LoVo (cell line): ENCODE measurements at places on chromosomes 2 and 18.

GRCh38 chr2:73078457-73079411 lies 7.2 kb upstream of the SFXN5 start:
- no peak for DNase-seq

DNA sequence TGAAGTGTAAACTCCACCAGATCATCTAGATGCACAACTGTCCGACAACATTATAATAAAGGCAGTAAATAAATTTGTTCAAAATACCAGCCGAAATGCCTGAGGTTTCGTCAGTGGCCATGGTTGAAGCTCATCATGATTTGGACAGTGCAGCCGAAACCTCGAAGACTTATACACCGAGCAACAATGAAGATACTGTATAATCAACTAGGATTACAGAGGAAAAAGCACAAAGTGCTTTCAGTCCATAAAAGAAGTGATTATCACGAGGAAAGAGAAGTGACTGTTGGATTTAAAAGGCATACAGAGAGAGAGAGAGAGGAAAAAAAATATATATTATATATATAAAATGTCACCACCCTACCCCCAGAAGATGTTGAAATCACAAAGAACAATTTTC lies 52.0 kb upstream of the GALNT3 start:
- no peak for DNase-seq

- DNase-seq, result no peak
Observed at GRCh38 chr2:234076451-234076850, 25.9 kb downstream of the SPP2 start.

DNA sequence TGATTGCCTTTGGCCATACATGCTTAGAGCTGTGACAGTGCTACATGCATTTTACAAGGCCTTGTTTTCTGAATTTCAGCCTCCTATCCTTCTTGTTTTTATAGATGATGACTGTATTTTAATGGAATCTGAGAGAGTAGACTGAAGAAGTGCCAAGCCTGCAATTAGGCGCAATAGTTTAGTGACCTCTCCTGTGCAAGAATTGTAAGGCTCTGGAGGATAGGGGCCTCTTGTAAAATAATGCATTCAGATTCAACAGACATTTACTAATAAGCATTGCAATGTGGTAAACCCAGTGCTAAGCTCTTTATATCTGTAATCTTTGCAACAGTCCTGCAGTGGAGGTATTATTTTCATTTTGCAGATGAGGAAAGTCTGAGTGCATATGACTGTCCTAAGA lies 105.5 kb downstream of the TDRD15 start:
- no peak for DNase-seq

GRCh38 chr2:167293943-167294775 lies 405.9 kb downstream of the XIRP2 start:
- no peak for DNase-seq

- DNase-seq, result no peak
Observed at GRCh38 chr18:35662293-35663062, 80.9 kb downstream of the GALNT1 start.

DNA sequence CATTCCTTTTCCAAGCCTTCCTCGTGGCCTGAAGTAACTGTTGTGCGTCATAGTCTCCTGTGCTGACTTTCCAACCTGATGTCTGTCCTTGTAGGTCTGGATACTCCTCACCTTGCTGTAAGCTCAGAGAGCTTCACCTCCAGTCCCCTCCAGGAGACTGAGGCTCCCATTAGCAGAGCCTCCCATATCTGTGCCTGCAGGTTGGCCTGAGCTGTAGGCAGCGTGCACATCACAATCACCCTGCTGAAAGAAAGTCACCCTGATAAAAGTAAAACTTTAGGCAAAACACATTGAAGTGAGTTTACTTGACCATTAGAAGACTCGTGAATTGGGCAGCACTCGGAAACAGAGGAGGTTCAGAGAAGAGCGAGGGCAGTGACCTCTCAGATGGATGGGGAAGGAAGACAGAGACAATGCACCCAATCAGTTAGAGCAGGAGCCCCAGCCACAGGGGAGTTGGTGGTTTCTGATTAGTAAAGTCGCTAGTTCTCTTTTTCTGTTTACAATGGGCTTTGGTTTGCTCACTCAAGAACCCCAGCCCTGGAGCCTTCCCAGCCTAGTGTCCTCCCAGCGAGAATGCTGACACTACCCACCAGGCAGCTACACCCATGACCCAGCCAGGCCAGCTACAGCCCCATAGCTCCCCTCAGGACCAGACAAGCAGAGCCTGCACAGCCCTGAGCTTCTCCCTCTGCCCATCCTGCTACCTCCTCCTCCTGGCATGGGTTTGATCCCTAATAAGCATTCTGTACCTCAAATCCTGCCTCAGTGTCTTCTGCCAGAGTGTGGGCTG lies 12.1 kb upstream of the TPO start:
- no peak for DNase-seq

DNA sequence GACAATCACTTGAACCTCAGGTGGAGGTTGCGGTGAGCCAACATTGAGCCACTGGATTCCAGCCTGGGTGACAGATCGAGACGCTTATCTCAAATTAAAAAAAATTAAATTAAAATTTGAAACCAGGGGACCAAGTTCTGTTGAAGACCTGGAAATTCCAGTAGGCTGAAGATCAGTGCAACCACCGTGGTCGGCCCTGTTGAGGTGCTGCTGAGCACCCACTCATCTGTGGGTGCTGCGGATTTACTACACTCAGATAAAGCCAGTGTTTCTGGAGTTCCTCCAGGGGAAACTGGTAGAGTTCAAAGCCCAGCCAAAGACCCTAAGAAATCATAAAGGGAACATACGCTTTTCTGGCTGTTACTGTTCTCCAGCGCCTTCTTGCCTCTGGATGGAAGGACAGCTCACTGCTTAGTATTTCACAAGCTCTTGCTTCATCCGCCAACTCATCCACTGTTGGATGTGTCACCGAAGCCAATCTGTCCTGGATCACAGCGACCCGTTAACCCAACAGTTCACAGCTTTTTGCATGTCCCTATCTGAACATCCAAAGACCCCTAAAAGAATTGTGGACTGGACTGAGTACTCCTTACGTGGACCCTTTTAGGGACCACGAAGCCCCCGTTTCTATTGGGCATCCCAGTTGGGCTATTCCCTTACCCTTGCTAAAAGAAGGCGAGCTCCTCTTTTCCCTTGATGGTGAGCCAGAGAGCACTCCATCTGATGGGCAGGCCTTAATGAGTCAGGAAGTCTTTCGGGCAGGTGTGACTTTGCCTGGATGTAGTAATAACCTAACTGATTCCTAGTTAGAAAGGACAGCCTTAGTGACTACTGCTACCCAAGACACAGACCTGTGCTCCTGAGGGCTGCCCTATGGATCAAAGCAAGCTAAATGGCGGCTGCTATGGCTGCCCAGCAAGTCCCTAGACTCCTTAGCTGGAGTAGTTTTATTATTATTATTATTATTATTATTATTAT lies 6.0 kb upstream of the ALPP start:
- DNase-seq, result no peak
